ENCODE measurements at places on chromosomes 13 and 19.

DNA sequence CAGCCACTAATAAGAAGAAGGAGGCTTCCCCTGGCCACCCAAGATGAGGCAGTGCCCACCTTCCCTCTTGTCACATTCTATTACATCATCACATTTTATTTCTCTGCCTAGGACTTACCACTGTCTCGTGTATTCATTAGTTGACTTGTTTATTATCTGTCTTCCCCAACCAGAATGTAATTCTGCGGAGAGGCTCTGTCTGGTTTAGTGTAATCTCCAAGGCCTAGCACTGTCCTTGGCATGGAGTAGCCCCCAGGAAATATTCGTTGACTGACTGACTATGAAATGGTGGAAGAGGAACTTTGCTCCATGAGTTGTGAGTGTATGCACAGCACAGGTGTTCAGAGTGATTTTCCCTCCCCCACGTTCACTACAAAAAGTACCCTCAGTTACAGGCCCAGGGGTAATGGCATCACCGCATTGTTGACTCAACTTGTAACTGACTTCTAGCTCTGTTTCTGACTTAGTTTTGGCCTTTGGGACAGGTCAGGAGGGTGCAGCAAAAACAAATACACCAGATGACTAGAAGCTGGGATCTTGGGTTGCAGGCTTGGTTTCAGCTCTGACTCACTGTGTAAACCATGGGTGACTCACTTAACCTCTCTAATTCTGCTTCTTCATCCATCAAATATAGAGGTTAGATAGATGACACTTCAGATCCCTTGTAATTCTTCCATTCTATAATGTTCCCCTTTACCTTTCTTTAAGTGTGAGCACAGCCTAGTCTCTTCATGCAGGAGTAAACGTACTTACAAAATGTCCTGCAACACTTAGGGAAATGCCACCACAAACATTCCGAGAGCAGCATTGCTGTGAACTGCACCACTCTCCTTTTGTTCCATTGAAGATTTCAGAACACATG lies 229.7 kb downstream of the KCNRG start:
- H3K4me3 ChIP-seq, result no peak overlapping the region
- H3K27ac ChIP-seq, result peak overlapping the region; percentile 49
- H3K4me1 ChIP-seq, result peaks cover 15% of the 10 kb centered on the region
- H3K27me3 ChIP-seq, result no peaks in the 10 kb centered on the region
- DNase-seq, result peak; percentile 87

DNA sequence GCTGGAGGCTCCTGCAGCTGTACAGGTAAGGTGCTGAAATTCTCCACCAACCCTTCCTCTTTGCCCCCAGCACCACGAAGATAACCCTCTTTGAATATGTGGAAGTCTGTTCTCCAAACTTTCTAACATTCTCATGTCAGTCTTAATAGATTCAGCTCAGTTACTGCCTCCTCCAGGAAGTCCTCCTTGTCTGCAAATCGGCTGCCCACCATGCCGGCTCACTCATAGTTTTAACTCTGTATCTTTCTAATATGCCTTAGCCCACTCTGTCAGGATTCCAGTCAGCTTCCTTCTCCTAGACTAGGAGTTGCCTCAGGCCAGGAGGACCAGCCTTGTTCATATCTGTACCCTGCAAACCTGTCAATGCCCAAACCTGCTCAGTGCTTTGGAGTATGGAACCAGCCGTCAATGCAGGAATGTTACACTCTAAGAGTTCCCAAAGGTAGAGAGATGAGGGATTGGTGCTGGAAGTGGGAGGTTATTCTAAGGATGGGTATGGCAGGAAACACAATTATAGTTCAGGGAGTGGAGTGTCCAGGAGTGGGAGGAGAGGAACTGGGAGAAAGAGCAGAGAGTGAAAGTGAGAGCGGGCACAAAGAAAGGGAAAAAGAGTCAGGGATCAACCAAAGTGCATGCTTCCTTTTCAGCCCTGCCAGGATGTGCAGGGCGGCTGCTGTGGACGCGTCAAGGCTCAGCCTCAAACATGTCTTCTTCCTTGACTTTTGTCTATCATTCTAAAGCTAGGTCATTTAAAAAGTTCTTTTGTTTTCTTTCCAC lies 38.0 kb upstream of the ALOX5AP start:
- no peaks in the 10 kb centered on the region for H3K27me3 ChIP-seq
- peak overlapping the region; percentile 57 for H3K4me3 ChIP-seq
- H3K4me1 ChIP-seq, result peaks cover 24% of the 10 kb centered on the region
- no peak for DNase-seq

GRCh38 chr19:39752795-39753194 lies 15.0 kb upstream of the CLC start:
- H3K27me3 ChIP-seq, result peaks cover 4% of the 10 kb centered on the region
- no peak for DNase-seq
- H3K27ac ChIP-seq, result no peak overlapping the region
- H3K36me3 ChIP-seq, result no peaks in the 10 kb centered on the region

GRCh38 chr19:57305056-57305455 lies 15.2 kb upstream of the ZNF543 start:
- no peak for DNase-seq
- H3K4me1 ChIP-seq, result peaks cover 18% of the 10 kb centered on the region
- no peaks in the 10 kb centered on the region for H3K27me3 ChIP-seq
- no peak overlapping the region for H3K27ac ChIP-seq
- no peak overlapping the region for H3K4me3 ChIP-seq

- H3K36me3 ChIP-seq, result peaks cover under 1% of the 10 kb centered on the region
- no peak overlapping the region for H3K27ac ChIP-seq
- H3K27me3 ChIP-seq, result no peaks in the 10 kb centered on the region
- no peak for DNase-seq
Measured at GRCh38 chr13:32376642-32377415, 51.1 kb downstream of the N4BP2L1 start.

DNA sequence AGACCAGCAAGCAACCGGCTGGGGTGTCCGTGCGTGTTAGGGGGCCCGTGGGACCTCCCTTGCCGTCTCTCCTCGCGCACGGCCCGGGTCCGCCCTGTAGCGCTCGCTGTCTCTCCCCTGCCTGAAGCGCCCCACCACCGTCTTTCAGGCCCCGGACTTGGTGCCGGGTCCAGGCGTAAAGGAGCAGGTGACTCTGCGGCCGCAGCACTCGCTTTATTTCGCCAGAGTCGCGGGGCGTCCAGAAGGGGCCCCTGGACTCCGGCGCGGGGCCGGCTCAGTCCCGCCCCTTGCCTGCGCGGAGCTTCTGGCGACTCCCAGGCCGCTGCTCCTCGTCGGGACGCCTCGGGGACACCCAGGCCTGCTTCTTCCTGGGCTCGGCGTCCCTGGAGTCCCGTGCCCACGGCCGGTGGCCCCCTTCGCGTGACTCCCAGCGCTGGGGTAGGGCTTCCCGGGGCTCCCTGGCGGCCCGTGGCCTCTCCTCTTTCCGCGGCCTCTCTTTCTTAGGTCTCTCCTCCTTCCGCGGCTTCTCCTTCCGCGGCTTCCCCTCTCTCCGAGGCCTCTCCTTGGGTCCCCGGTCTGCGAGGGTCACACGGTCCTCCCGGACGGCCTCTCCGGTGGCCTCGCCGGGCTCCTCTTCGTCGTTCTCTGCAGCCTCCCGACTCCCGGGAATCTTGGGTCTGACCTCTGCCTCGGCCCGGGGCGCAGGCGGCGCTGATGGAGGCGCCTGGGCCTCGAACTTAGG lies 3.1 kb downstream of the AMH start:
- H3K36me3 ChIP-seq, result peaks cover 3% of the 10 kb centered on the region
- peaks cover 47% of the 10 kb centered on the region for H3K27me3 ChIP-seq
- DNase-seq, result peak; percentile 94
- H3K4me1 ChIP-seq, result no peaks in the 10 kb centered on the region

GRCh38 chr19:40270362-40271089 lies 14.6 kb downstream of the AKT2 start:
- peaks cover 4% of the 10 kb centered on the region for H3K36me3 ChIP-seq
- DNase-seq, result no peak
- H3K4me1 ChIP-seq, result no peaks in the 10 kb centered on the region
- H3K27me3 ChIP-seq, result no peaks in the 10 kb centered on the region
- no peak overlapping the region for H3K27ac ChIP-seq

- DNase-seq, result peak; percentile 15
- no peaks in the 10 kb centered on the region for H3K27me3 ChIP-seq
- peak overlapping the region; percentile 17 for H3K27ac ChIP-seq
- peaks cover 33% of the 10 kb centered on the region for H3K4me1 ChIP-seq
- H3K36me3 ChIP-seq, result no peaks in the 10 kb centered on the region
Measured at GRCh38 chr13:46367617-46368327, 19.3 kb downstream of the RUBCNL start.

GRCh38 chr13:112250788-112251445 lies 125.2 kb upstream of the SPACA7 start:
- no peaks in the 10 kb centered on the region for H3K4me1 ChIP-seq
- no peak overlapping the region for H3K4me3 ChIP-seq

DNA sequence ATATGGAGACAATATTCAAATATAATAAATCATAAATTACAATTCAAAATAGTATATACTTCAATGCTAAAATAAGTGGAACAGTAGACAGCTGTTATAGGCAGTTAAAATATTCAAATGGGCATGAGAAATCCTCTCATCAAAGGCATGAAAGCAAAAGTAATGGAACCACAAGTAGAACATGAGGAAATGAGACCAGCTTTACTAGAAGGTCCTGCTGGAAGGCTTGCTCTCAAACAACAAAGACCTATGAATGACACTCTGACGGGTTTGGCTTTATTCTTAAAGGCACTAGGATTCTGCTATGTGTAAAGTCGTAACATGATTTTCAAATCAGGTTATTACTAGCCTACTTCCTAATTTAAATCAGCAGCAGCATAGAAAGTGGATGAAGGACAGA lies 148.1 kb downstream of the VWA8 start:
- peaks cover 7% of the 10 kb centered on the region for H3K36me3 ChIP-seq
- H3K27ac ChIP-seq, result peak overlapping the region; percentile 31
- DNase-seq, result no peak
- peaks cover 20% of the 10 kb centered on the region for H3K4me1 ChIP-seq

DNA sequence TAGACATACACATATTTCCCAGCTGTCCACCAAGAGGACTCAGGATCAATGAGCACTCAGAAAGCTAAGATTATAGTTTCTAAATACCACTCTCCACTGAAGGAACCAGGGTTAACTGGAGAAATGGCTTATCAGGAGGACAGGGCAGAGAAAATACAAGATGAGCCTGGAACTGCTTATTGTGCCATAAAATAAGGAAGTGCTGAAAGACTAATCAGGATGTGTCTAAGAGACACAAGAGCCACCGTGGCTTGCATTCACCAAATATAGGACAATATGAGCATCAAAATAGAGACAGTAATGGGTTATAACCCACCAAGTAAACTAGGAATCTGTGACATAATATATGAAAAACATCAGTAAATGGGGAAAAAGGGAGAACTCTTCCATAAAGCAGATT lies 32.8 kb downstream of the KLF12 start:
- H3K4me1 ChIP-seq, result peaks cover 18% of the 10 kb centered on the region
- no peak overlapping the region for H3K27ac ChIP-seq
- H3K4me3 ChIP-seq, result no peak overlapping the region
- H3K36me3 ChIP-seq, result no peaks in the 10 kb centered on the region
- no peak for DNase-seq

- peaks cover 13% of the 10 kb centered on the region for H3K4me1 ChIP-seq
- peaks cover 6% of the 10 kb centered on the region for H3K36me3 ChIP-seq
- peak within 1 kb of the TSS; percentile 93 for H3K27ac ChIP-seq
- H3K27me3 ChIP-seq, result no peaks in the 10 kb centered on the region
- H3K4me3 ChIP-seq, result peak within 1 kb of the TSS; percentile 82
Measured at GRCh38 chr19:58572818-58573657, at the start of gene MZF1. Gene MZF1, minus strand, starts transcription at chr19:58573335. Its CDS starts 1,946 bp downstream, at chr19:58571389.

DNA sequence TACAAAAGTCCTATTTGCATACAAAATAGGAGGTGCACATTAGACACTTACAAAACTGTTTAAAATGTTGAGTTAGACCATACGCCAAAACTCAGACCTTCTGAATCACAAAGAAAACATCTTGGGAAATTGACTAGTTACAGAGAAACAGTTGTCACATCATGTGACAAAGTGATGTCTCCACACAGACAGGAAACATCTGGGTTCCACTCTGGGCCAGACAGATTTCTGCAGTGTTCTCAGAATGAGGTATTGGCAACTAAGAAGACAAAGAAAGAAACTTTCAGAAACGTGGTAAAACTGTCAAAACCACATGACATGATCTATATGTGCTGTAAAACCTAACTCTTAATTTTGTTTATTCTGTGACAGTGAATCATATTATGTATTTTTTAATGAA lies 6.7 kb downstream of the ZNF793 start:
- no peak overlapping the region for H3K4me3 ChIP-seq
- no peak for DNase-seq
- no peak overlapping the region for H3K27ac ChIP-seq
- H3K36me3 ChIP-seq, result no peaks in the 10 kb centered on the region
- H3K27me3 ChIP-seq, result no peaks in the 10 kb centered on the region
- no peaks in the 10 kb centered on the region for H3K4me1 ChIP-seq

GRCh38 chr19:55005684-55006488 lies 32.2 kb downstream of the GP6 start:
- peak overlapping the region; percentile 58 for H3K4me3 ChIP-seq
- H3K27me3 ChIP-seq, result no peaks in the 10 kb centered on the region
- no peak for DNase-seq
- no peaks in the 10 kb centered on the region for H3K4me1 ChIP-seq
- no peak overlapping the region for H3K27ac ChIP-seq

- no peak for DNase-seq
- H3K36me3 ChIP-seq, result no peaks in the 10 kb centered on the region
- no peak overlapping the region for H3K4me3 ChIP-seq
- no peak overlapping the region for H3K27ac ChIP-seq
- peaks cover 6% of the 10 kb centered on the region for H3K4me1 ChIP-seq
- no peaks in the 10 kb centered on the region for H3K27me3 ChIP-seq
Measured at GRCh38 chr13:100636004-100636403, 38.6 kb downstream of the TMTC4 start.

GRCh38 chr13:54194233-54195024 lies 1165.8 kb downstream of the OLFM4 start:
- DNase-seq, result no peak
- H3K4me3 ChIP-seq, result no peak overlapping the region
- H3K27ac ChIP-seq, result no peak overlapping the region
- no peaks in the 10 kb centered on the region for H3K36me3 ChIP-seq

- peak; percentile 93 for DNase-seq
- no peak overlapping the region for H3K4me3 ChIP-seq
- peak overlapping the region; percentile 97 for H3K27ac ChIP-seq
- no peaks in the 10 kb centered on the region for H3K27me3 ChIP-seq
Measured at GRCh38 chr13:23673354-23673753, 103.1 kb downstream of the TNFRSF19 start.

- DNase-seq, result no peak
- no peak overlapping the region for H3K27ac ChIP-seq
- H3K4me1 ChIP-seq, result no peaks in the 10 kb centered on the region
- H3K4me3 ChIP-seq, result no peak overlapping the region
Measured at GRCh38 chr19:30391052-30391451, 18.9 kb downstream of the ZNF536 start.

- DNase-seq, result peak; percentile 43
- H3K4me1 ChIP-seq, result no peaks in the 10 kb centered on the region
- no peak within 1 kb of the TSS for H3K4me3 ChIP-seq
- H3K27me3 ChIP-seq, result no peaks in the 10 kb centered on the region
Measured at GRCh38 chr19:9009935-9010651, at the start of gene MUC16. Gene MUC16, minus strand, starts transcription at chr19:9010409.

DNA sequence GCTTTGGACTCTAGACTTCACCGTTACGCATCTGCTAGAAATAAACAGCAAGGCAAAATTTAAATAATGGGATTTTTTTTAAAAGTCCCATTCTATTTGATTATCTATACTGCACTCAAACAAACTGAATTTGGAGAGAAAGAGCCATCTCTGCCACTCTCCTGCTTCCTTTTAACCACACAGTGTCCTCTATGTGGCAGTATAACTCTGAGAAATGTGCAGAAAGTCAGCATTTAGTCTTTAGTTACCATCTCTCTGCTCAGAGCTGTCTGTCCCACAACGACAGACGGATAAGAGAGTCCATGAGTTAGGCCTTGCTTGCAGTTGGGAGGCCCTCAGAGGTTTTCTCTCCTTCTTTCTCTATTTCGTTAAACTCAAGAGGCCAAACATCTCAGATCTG lies 21.2 kb downstream of the CCNA1 start:
- no peaks in the 10 kb centered on the region for H3K36me3 ChIP-seq
- H3K27ac ChIP-seq, result no peak overlapping the region
- no peak overlapping the region for H3K4me3 ChIP-seq
- no peaks in the 10 kb centered on the region for H3K4me1 ChIP-seq
- no peak for DNase-seq
